Kidney capillary endothelial cell (primary cell): ENCODE measurements at places on chromosomes 11 and 22.

DNA sequence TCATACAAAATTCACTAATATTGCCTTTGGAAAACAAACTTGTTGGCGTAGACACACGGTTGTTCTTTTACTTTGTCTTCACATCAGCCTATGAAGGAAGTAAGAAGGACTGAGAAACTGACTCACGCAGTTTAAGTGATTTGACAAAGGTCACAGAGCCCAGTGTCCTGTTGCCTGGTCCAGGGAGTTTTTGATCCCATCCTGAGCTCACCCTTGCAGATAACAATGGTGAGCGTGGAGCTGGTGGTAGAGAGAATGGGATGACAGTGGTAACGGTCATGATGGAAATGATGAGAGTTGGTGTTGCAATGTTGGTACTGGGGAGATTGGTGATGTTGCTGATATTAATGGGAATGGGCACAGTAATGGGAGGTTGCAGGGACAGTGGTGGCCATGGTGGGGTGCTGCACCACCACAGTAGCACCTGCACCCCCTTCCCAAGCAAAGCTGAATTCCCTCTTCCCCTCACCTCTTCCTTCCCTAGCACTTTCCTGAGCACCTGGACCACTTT, 22.0 kb downstream of the CREB3L1 start:
- no peak for DNase-seq

GRCh38 chr11:88341522-88342251, 4.2 kb upstream of the CTSC start:
- no peak for DNase-seq

- peak; percentile 100 for DNase-seq
Measured at GRCh38 chr22:36387959-36388726, at the start of gene MYH9. MYH9 (minus strand) TSS chr22:36387967; CDS start chr22:36349236, 38,731 bp downstream.

- no peak for DNase-seq
Measured at GRCh38 chr11:28176351-28176750, 68.2 kb downstream of the METTL15 start.

GRCh38 chr22:33519974-33520903, 400.0 kb downstream of the LARGE1 start:
- no peak for DNase-seq

- DNase-seq = no peak
Measured at GRCh38 chr11:10051868-10052586, 242.0 kb downstream of the SBF2 start.

DNA sequence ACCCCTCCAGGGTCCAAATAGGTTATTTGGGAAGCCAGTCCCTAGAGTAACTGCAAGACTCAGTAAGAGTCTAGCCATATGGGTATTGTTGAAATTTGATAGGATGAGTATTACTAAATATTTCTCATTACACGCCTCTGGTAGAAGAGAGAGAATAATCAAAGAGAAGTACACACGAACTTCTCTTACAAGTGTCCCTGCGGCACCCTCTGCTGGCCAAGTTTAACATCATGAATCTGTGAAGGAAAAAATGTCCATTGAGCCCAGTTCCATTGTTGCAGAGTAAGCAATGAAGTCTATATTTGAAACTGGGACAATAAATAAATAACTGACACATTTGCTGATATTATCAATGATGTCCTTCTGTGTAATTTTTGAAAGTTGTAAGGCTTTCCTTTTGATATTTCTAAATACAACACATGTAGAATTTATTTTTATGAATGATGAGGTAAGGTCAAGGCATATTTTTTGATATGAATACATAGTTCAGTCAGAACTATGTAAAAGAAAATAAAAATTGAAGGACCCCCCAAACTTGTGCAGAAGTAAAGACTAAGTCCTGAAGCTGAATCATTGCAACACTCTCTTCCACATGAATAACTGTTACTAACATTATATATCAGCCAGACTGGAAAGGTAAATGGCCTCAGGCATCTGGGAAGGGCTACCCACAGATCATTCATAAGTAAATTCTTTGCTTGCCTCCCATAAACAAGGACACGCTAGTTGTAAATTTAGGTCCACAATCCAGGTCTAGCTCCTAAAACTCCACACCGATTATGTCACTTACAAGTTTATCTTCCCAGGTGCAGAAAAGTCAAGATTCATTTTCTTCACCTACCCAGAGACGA, 10.0 kb downstream of the OR51L1 start:
- DNase-seq = peak; percentile 21

- DNase-seq = no peak
Measured at GRCh38 chr11:84243629-84244263, 957.6 kb upstream of the CCDC90B start.

DNA sequence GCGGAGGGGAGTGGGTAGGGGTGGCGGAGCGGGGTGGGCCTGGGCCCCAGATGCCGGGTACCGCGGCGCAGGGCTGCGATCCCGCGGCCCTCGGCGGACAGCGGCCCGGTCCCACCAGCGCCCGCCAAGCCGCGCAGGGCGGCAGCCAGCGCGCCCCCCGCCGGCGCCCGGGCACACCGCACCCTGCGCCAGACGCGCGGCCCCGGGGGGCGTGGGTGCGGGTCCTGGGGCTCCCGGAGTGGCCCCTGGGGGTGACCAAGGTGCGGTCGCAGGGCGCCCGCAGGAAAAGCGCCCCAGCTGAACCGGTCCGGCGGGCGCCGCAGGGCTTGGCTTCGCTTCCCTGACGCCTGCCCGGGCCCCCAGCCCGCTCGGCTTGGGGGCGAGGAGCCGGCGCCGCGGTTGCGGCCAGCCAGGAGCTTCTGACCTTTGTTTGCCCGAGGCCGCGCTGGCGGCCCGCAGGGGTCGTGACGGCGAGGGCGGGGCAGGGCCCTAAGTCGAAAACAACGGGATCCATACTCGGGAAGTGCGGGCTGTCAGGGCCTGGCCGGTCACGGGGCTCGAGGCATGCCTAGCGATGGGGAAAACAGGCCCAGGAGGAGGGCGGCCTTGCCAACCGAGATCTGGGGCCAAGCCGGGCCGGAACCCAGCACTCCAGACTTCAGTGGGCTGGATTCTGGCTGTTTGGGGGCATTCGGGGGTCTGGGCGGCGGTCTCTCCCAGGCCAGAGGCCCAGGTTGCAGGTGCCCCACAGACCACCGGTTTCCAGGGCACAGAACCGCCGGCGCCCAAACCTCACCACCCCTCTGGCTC, 581 bp upstream of the AP5B1 start:
- peak; percentile 28 for DNase-seq

GRCh38 chr22:43136255-43136654, 6.9 kb downstream of the MCAT start:
- DNase-seq = peak; percentile 55

DNA sequence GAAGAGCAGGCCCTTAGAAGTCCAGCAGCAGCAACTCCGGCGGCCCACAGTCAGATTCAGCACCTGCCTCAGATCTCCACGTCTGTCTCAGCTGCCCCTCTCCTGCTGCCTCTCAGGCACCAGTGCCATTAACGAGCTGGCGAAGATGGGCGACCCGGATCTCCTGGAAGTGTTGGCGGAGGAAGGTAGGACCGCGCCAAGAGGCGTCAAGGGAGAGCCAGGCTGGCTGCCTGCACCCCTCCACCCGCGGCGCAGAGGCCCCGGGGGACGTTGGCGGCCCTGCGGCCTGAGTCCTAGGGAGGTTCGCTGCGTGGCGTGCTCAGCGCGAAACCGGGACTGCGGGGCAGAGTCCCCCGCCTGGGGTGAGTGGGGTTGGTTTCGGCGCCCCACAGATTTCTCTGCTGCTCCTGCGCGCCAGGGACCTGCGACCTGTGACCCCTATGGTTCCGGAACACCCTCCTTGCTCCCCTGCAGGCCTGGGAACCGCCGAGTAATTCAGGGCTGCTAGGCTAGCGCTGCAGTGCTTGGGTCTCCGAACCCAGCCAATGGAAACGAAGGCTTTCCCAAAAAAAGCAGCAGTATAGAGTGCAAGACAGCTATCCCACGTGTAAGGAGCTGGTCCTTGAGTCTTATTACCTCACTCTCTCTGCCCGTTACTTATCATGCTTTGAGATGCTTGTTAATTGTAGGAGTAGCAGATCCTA, 615 bp downstream of the ANO5 start:
- DNase-seq = no peak

DNA sequence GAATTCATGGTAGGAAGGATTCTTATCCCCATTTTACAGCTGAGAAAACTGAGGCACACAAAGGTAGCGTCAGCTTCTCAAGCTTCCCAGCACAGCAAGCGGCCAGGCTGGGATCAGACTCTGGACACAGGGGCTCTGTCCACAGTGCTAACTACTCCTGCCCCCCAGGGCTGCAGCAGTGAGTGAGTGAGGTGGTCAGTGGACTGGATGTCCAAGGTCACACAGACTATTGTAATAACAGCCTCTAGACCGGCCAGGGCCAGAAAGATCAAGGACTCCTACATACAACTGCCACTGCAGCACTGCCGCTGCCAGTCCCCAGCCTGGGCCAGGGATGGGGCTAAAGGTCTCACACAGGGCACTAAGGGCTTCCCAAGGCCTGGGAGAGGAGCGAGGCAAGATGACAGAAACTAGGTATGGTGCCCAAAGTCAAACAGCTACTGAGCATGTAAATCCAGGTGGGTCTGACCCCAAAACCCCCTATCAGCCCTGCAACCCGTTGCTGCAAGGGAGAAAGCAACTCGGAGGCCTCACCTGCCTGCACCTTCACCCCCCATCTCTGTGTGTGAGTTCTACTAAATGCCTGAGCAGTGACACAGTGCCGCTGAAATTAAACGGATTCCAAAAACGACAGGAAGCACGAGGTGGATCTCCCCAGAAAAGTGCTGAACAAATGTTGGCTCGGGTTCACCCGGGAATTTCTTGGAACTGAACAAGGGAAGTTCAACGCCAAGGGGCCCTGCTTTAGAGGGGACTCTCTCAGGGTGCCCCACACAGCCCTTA, 161.8 kb upstream of the GRK3 start:
- no peak for DNase-seq
